Stimulated activated CD8-positive, alpha-beta memory T cell treated with anti-CD3 and anti-CD28 coated beads, Interleukin-4, amount 100 ng/mL, for 1 hour (primary cell): ENCODE measurements at places on chromosomes 4 and X.

DNA sequence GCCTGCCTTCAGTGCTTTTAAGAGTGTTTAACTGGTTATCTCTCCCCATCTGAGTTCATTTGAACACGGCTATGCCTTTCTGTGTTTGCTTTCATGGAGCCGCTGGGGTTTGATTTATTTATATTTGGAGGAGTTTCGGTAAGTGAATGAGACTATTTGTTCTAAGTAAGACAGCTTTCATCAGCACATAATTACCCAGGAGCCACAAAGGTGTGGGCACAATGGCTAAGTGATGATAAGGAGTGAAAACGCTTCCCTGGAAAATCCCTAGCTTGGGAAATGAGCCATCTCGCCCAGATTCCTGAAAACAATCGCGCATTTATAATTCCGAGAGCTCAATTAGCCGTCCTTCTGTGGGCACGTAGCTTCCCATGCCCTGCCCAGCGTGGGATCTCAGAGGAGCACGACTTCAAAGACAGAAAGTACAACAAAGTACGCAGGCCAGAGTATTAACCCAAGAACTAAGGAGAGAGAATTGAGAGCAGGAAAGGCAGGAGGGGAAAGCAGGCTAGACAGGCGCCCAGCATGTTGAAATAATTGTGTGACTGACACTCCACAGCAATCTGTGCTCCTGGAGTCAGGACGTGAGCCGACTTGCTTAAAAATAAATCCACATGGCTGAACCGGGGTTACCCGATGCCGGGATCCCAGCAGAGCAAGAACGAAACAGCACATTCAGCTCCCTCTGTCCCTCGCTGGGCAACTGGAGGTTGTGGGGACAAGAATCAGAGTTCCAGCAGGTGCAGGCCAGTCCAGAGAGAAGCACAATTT is 99.0 kb downstream of the DHRSX start:
- no peak for DNase-seq

GRCh38 chr4:69194166-69194565 is 20.4 kb downstream of the UGT2B11 start:
- DNase-seq = no peak

DNA sequence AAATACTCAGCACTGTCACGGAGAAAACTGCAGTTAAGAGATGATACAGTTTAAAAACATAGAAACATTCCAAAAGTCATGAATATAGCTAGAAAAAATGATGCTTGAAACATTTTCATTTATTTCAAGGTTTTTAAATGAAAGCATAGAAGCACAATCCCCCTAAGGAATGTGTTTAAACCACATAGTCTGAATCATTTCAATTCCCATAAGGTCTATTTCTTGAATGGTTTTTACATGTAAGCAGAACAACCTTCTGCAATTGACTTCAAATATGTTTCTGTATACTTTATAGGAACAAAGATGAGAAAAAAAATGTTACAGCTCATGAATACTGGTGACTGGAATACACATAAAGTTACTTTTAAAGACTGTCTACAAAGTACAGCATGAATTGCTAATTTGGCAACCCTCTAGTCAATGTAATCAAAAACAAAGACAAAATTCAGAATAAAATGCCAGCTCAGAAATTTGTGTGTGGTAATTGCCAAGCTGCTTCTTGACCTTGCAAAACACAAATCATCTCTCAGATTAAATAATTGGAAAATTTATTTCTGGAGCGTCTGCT is 886.4 kb upstream of the ADGRL3 start:
- no peak for DNase-seq

GRCh38 chr4:184444953-184445309 is 29.4 kb downstream of the IRF2 start:
- no peak for DNase-seq

- no peak for DNase-seq
These were observed 52.8 kb downstream of the FAM47C start for GRCh38 chrX:37060999-37061398.

DNA sequence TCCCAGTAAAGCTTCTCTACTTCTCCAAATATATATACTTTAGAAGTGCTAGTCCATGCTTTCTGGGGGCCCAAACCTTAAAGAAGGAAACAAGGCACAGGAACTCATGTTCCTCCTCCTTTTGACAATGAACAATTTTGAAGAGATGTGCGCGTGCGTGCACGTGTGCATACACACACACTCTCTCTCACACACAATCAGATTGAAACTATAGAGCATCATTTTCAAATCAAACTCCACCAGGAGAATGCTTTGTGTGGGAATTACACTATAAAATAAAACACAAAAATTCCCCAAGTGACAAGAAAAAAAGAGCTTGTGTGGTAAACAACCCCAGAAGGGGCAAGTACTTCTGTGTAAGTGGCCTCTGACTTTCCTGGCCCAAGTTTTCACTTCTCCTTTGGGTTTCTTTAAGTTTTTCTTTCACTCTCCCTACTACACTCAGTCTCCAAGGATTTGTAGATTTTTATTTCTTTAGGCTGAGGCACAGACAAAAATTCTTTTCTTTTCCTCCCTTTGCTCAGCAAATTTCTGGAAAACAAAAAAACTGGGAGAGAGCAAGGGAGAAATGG is 46.6 kb upstream of the SHISA3 start:
- DNase-seq = no peak

DNA sequence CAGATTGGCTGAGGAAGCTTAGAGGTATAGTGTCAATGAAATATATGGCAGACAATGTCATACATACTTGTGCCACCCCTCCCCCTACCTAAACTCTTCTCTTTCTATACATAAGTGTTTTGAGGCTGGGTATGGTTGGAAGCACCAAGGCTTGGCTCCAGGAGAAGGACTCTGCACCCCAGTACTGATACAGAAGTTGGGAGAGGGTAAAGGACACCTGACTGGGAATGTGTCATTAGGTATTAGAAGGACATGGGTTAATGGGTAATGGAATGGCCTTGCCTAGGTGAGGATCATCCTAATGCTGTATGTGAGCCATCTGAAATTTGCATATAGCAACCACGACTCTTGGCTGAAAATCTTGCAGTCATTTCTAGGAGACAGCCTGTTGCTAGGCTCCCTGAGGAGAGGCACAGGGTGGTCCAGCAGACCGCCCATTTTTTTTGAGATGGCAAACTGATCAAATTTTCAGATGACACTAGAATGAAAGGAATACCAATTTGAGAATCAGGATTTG is 26.8 kb upstream of the AP1S2 start:
- DNase-seq = no peak

GRCh38 chr4:8228319-8229250 is 29.5 kb downstream of the SH3TC1 start:
- DNase-seq = peak; percentile 22

- no peak for DNase-seq
These were observed 25.5 kb downstream of the PDLIM5 start for GRCh38 chr4:94477227-94477626.

- DNase-seq = no peak
These were observed 60.1 kb upstream of the PLAC1 start for GRCh38 chrX:134718105-134718965.

DNA sequence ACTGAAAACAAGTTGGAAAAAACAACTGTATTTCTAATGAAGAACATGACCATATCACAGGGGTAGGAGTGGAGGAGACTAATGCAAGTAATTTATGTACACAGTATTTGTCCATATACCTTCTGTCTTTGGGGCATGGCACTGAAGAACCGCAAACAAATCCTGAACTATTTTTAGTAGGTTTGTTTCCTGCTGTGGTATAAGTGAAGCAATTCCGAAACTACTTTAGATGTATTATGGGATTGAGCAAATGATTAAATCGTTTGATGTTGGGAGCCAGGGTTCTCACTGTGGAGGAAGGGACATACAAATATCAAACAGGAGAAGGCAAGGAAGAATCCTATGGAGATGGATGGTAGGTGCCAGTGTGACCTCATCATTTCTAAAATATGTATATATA is 18.9 kb upstream of the SH3KBP1 start:
- no peak for DNase-seq

DNA sequence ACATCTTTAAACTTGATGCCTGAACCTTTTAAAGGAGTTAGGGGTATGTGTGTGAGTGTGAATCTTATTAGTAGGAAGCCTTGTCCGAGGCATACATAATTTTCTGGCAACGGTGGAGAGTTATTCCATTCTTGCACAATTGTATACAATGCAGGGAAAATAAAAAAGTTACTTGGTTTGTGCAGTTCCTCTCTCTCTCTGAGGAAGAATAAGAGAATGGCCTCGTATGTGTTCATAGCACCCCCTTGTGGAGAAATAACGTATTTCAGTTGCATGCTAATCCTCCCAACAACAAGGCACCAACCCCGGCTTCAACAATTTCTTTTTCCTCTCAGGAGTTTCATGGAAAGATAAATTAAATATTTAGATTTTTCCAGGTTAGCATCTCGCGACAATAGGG is 33.7 kb upstream of the FGF13 start:
- DNase-seq = no peak

- no peak for DNase-seq
These were observed 68.2 kb upstream of the KIT start for GRCh38 chr4:54589586-54589985.

- no peak for DNase-seq
These were observed 1077.3 kb downstream of the RAPGEF2 start for GRCh38 chr4:160180211-160180610.

- peak; percentile 34 for DNase-seq
These were observed 52.3 kb upstream of the PDLIM3 start for GRCh38 chr4:185587427-185588161.

DNA sequence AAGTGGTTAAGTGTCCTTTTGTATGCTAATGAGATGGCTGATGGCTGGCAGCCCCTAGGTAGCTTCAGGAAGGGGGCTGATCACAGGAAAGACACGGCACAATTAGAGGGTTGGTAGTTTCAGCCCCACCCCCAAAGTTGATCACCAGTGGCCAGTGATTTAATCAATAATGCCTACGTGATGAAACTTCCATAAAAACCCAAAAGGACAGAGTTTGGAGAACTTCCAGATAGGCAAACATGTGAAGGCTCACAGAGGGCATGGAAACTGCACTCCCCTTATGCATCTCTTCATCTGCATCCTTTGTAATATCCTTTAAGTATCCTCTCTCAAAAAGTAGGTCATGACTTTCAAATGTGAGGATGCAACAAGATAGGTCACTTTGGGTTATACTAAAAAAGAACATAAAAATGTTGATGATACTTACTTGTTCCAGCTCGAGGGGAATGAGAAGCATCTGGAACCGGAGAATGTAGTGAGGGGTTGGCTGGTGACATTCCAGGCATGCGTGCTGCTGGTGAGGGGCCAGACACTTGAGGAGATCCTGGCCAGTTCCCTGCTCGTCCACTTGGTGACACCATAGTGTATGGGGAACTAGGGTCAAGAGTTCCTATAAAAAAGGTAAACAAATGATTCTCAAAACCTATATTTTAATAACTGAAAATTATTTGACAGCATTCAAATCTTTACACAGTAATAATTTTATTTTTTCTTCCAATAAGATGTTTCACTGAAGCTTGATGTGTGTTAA is 16.7 kb upstream of the CXorf38 start:
- no peak for DNase-seq

DNA sequence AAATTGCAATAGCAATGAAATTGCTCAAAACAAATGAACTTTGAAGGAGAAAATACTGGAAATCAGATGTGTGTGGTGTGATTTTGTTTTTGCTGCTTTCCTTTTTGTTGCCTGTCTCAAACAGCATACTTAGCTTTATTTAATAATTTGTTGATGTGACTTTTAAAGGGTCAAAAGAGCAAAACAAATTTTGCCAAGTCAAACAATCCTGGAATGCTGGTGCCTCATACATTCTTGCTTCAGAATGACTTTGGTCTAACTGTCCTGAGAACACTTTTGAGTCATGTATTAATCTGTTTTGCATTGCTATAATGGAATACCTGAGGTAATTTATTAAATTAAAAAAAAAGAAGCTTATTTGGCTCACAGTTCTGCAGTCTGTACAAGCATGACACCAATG is 3.4 kb downstream of the PF4V1 start:
- DNase-seq = no peak

- no peak for DNase-seq
These were observed 75.4 kb downstream of the AR start for GRCh38 chrX:67619253-67619652.
